NCI-H1436 (cell line): ENCODE measurements at places on chromosomes 5 and 9.
A peak's percentile ranks its signal among the peaks of the same experiment; 100 is the strongest.

- no peak for DNase-seq
Measured at GRCh38 chr9:119802621-119803020, 433.4 kb upstream of the BRINP1 start.

- no peak for DNase-seq
Measured at GRCh38 chr5:124581738-124582560, 164.5 kb downstream of the ZNF608 start.

DNA sequence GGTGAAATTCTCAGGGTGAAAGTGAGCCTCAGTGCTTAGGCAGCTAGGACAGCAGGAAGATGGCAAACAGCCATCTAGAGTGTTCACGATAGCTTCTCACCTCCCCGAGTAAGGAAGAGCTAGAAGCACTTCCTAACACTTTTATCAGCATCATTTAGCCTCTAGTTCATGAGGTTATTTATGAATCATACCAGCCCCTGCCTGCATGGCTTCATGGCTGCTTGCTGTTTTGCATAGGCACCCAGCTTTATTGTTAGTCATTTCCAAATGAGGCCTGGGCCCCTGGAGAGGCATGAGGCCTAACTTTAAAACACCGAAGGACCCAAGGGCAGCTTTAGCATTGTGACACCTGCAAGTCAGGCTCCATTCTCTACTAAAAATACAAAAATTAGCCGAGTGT lies 134.9 kb upstream of the PANK3 start:
- DNase-seq = no peak

GRCh38 chr5:124365361-124365801 lies 381.1 kb downstream of the ZNF608 start:
- peak; percentile 52 for DNase-seq

DNA sequence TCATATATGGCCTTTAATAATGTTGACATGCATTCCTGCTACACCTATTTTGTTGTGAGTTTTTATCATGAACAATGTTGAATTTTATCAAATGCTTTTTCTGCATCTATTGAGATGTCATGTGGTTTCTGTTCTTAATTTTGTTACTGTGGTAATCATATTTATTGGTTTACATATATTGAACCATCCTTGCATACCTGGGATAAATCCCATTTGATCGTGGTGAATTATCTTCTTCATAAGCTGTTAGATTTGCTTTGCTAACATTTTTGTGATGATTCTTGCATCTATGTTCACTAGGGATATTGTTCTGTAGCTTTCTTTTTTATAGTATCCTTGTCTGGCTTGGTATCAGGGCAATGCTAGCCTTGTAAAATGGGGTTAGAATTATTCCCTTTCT lies 222.0 kb downstream of the WDR70 start:
- DNase-seq = no peak

- DNase-seq = no peak
Measured at GRCh38 chr9:80871596-80871995, 817.8 kb downstream of the TLE1 start.

- DNase-seq = no peak
Measured at GRCh38 chr9:110626101-110626829, 42.3 kb upstream of the MUSK start.

DNA sequence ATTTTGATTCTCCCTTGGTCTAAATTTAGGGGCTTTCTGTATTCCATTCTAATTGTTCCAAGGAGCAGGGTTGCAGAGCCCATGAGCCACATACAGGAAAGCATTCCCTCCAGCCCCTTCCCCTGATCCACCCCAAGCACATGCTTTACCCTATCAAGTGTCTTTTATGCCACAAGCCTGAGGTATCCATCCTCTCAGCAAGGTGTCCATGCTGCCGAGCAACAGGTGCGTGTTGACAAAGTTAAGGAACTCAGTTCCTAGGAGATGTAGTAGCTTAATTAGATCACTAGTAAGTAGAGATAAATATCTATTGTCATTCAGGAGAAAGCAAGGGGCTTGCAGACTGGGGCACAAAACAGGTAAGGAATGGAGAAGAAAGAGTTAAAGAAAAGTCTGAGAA lies 57.8 kb downstream of the FEM1C start:
- DNase-seq = no peak

DNA sequence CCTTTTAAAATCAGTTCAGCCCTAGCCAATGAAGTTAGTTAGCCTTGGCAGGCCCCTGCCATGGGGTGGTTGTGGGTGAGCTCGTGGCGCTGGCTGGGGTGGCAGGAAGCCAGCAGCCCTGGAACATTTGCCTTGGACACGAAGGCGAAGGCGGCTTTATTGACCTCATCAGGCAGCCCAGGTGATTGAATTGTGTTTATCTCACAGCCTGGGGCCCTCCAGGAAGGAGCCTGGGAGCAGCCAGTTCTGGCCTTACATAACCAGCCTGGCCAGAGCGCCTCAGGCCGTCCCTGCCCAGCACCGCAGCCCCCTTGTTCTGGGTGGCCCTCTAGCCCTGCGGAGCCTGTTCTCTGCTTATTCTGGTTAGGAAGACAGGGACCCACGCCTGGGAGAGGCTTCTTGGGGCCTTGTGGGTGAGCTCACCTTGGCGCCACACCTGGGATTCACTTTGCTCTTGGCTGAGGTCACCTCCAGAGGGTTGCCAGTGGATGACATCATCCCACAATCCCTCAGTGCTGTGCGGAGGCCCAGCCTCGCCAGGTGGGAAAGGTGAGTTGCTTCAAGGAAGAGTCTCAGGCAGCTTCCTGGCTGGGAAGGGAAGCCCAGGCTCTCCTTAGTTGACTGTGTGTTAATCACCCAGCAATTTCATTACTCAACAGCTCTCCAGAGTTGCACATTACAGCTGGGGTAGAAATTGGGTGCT lies 54.4 kb upstream of the RPL26L1 start:
- no peak for DNase-seq

- no peak for DNase-seq
Measured at GRCh38 chr9:132164604-132165362, 2.9 kb downstream of the NTNG2 start.

DNA sequence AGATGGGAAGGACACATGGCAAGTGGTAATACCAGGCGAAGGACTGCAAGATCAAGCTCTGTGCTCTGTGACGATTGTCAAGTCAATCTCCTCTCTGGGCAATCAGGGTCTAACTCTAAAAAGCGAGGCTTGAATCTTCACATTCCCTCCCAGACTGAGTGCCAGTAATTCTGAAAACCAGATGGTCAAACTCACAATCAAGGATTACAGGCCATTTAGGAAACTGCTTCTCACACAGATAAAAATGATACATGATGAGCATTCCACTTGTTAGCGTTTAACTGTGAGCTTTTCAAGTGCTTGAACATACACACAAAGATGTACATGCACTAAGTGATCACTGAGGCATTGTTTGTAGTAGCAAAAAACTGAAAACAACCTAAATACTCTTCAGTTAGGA lies 210.1 kb downstream of the TRIM32 start:
- DNase-seq = no peak

GRCh38 chr5:80284720-80285119 lies 28.9 kb upstream of the SERINC5 start:
- no peak for DNase-seq

- DNase-seq = no peak
Measured at GRCh38 chr5:178335302-178336030, 102.9 kb upstream of the PHYKPL start.

DNA sequence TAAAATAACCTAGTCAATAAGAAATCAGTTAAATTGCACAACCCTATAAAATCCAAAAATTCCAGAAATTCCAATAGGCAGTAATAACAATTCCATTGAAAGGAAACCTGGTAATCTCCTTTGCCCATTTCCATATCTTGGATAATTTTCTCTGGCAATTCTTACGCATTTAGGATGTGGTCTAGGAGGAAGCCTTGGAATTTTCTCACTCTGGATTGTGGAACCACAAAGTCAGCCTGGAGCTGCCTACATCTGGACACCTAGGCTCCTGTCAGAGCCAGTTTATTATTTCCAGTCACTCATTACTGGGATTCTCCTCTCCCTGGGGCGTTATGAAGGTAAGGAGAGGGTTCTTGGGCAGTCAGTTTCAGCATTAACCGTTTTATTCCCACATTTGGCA lies 40.3 kb upstream of the GNE start:
- no peak for DNase-seq

- no peak for DNase-seq
Measured at GRCh38 chr5:42832060-42832459, 20.4 kb upstream of the SELENOP start.

DNA sequence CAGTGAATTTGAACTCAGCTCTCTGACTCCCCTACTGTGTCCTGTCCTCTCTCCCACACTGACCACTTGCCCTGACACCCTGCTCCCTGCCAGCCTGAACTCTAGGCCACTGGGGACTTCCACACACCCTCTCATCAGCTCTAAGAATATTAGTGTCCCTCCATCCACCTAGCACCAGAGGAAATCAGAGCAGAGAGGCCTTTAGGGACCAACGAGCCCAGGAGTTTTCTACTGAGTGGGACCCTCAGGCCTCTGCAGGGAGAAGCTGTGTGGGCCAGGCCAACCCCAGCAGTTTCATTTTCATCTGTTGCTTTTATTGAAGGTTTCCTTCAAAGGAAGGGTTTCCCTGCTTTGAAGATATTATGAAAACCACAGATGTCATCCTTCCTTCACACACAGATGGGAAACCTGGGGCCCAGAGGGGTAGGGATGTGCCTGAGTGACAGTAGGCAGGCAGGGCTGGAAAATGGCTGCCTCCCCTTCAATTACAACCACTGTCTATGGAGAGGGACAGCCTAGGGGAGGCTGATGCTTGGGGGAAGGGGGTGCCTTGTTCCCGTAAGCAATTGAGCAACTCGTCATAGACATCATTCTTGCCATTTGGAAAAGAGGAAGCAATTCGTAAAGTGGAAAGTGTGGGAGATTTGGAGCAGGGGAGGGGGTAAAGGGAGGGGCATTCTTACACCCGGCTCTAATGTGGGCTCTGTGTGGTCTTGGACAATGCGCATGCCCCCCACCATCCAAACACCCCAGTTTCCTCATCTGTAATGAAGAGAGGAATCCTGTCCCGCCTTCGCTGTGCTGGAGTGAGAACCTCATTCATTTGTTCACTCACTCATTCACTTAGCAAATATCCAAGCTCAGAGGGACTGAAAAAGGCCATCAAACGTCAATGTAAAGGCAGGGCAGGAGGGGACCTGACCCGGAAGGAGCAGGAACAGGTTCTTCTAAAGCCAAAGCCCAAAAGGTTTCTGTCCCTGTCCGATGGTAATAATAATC lies 3.9 kb downstream of the GLIPR2 start:
- no peak for DNase-seq

DNA sequence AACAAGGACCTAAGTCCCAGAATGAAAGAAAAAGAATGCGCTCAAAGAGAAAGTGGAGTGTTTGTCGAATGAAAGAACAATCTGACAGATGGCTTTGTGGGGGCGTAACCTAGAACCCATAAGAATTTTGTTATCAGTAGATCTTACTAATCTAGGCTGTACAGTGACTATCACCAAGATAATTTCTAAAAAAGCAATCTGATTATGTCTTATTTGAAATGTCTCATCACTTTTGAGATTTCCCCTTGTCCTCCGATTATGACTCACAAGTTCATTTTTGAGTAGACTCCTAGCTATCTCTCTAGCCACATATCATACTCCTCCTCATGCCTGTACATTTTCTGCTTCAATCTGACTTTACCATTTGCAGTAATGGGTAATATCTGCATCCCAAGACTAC lies 135.6 kb upstream of the SMARCA2 start:
- no peak for DNase-seq

DNA sequence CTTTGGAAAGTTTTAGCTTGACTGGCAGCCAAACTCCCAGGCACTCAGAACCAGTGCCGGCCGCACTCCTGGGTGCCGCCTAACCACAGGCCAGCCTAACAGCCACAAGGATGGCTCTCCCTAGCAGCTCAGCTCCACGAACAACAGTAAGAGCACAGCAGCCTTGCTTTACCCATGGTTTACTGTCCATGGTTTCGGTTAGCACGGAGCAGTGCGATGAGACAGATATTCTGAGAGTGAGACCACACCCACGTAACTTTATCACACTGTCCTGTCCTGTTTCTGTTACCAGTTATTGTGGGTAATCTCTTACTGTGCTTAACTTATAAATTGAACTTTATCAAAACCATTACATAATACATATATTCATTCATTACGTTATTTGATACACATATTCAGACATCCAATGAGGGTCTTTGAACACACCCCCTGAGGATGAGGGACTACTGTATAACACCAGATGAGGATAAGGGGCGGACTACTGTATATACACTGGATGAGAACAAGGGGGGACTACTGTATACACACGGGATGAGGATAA lies 12.4 kb downstream of the CLPTM1L start:
- no peak for DNase-seq

DNA sequence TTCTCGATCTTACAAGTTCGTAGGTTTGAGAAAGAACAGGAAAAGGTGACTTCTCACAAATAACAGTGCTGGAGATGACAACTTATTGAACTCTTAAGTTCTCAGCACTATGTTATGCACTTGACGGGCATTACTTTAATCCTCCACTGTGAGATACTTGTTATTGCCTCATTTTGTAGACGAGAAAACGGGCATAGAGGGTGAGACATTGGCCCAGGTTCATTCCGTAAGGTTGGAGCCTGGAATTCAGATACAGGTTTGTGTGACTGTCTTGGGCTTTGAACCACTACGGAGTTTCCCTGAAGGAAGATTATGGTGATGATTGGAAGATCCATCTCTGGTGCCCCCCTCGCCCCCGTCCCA lies 657 bp downstream of the MAT2B start:
- DNase-seq = no peak

DNA sequence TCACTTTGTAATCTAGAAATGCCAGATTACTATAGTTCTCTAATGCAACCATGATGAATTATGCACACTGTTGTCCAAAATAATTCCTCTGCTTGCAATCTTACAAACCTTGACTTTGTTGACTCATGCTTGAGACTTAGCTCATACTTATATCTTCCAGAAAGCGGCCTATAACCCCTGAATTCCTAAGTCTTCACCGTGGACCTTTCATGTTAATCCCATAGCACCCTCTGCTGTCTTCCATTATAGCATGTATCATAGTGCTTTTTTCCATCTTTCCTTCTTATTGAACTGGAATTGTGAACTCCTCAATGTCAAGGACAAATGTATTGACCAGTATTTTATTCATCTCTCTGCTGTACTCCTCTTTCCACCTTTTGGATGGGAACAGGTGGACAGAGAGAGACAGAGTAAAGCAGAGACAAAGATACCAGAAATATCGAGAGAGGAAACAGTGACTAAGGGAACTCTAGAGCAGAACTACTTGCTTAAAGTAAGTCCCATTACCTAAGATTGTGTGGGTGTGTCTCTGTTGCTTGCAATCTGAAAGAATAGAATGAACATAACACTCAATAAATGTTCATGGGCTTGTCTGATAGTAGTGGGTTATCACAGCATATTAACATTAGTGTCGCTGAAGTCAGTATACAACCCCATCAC lies 110.0 kb downstream of the LURAP1L start:
- DNase-seq = no peak

DNA sequence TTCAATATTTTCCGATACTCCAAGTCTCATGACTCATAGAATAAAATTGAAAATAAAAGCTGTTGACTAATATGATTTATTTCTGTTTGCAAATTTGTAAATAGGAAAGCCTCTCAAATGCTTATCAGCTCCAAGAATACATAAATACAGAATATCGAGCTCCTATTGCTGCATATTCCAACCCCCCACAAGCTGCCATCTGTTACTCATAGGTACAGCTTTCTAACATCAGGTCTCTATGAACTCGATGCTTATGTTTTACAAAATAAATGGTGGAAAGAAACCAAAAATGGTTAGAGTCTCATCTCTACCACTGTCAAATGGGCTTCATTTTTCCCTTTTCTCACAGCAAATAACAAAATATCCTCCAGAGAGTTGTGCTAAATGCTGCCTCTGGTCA lies 631.6 kb upstream of the CDH18 start:
- no peak for DNase-seq
